Inflammatory macrophage treated with lipopolysaccharide for 1 hour (primary cell): ENCODE measurements at places on chromosomes 6 and 20.

- DNase-seq: no peak
Observed at GRCh38 chr6:122653094-122653493, 42.9 kb downstream of the PKIB start.

DNA sequence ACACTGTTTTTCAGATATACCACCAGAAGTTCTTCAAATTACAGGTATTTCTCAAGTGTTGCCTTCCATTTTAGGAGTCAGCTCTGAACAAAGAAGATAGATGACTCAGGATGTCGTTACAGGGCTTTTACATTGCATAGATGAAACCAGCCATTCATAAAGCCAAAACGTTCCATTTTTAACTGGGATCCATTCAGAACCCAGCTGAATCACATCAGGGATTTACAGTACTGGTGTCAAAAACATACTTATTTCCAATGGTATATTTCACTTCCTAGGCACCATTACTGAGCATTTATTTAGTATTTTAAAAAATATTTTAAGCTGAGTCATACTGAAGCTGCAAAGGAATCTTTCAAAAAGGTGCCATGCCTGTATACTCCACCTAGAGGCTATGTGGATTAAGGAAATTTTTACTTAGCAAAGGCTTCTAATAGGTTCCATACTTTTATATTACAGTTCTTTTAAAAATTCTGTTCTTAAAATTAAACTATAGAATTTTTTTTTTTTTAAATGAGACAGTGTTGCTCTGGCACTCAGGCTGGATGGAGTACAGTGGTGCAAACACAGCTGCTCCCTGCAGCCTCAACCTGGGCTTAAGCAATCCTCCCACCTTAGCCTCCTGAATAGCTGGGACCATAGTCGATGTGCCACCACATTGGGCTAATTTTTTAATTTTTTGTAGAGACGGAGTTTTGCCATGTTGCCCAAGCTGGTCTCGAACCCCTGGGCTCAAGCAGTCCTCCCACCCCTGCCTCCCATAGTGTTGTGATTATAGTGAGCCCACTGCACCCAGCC is 2.6 kb downstream of the ASF1A start:
- DNase-seq: peak; percentile 49

GRCh38 chr20:32920530-32921298 is 62.0 kb downstream of the EFCAB8 start:
- DNase-seq: no peak

GRCh38 chr6:170250981-170251775 is 39.7 kb downstream of the DLL1 start:
- no peak for DNase-seq

GRCh38 chr6:168563656-168564055 is 122.7 kb downstream of the SMOC2 start:
- no peak for DNase-seq

- DNase-seq: peak; percentile 26
Observed at GRCh38 chr20:34305333-34306230, 2.4 kb upstream of the AHCY start.

- no peak for DNase-seq
Observed at GRCh38 chr6:128235556-128235955, 284.8 kb downstream of the PTPRK start.

DNA sequence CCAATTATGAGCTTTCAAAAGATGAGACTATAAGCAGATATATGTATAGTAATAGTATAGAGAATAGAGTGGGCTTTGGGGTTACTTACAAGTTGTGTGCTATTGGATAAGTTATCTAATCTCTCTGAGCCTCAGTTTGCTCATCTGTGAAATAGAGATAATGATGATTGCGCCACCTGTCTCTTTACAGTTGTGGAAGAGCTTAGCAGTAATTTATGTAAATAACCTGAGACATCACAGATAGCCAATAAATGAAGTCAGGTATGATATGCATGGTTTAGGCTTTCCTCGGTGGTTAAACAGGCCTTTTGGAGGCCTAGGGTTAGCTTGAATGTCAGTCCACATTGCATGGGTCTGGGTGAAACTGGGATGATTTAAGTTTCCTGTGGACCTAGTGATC is 29.8 kb upstream of the SCUBE3 start:
- DNase-seq: no peak

GRCh38 chr6:151663559-151663958 is 143.9 kb upstream of the ESR1 start:
- no peak for DNase-seq

DNA sequence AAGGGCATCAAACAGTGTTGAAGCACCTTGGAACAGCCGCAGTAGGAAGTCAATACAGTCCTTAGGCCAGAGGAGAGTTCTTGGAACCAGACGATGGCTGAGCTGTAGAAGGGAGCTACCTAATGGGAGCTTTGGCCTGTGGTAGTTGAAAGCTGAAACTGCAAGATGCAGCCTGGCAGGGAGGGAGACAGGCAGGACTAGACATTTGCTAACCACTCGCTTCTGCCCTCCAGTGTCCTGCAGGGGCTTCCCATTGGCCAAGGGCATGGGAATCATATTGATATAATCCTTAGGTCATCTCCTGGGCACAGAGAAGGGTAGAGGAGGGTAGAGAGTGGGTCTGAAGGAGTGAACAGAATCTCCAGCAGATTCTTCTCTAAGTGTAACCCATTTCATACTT is 60.4 kb downstream of the TPD52L1 start:
- DNase-seq: no peak

DNA sequence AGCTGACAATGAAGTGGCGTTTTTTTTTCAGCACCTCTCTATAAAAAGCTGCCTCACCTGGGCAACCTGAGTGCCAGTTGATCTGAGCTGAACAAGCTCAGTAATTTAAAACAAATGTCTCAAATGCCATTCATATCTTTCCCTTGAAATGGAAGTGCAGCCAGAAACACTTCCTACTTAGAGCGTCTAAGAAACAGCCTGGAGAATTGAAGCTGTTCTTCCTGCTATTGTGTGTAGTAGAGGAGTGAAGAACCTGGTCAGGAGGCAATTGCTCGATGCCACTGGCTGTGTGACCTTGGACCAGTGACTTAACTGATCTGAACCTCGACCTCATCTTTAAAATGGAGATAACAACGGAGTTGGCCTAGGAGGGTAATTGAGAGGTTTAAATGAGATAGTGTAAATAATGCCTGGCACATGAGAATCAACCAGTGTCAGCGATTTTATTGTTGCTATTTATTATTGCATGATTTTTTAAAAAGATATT is 95.4 kb upstream of the FOXQ1 start:
- no peak for DNase-seq

DNA sequence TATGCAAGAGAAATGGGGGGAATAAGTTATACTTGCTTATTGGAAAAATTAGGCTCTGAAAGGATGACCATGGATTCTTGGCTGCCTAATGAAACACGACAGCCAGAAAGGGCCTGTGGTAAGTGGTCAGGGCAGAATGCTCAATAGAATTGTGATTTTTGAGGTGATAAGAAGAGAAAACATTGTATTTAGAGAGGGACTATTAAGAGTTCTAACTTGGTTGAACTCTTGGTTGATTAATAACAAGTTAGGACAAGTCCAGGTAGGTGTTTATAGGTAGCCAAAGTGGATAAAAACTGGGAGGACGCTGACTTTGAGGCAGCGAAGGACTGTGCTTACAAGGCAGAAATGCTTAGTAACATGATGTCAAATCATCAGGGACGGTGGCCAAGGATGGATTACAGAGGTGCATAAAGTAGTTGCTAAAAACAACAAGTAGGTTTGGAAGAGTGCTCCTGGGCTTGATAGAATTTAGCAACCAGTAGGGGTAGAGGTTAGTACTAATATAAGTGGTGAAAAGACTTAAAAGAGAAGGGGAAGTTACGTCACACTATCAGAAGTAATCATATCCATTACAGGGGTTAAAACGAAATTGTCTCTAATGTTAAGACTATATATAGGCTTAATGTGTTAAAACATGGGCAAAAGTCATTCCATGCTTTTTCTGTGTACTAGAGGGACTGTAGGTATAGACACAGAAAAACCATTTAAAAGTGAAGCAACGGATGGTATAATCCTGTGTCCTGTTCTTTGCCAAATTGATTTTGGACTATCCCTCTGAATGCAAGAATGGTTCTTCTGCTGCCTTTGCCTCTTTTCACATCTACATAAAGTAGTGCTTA is 98.6 kb downstream of the EYA4 start:
- no peak for DNase-seq

GRCh38 chr6:2733736-2734480 is 16.8 kb downstream of the MYLK4 start:
- no peak for DNase-seq

- DNase-seq: peak; percentile 39
Observed at GRCh38 chr6:43608310-43608763, 20.7 kb downstream of the GTPBP2 start.

GRCh38 chr20:23114018-23114417 is 27.9 kb upstream of the CD93 start:
- DNase-seq: peak; percentile 64

DNA sequence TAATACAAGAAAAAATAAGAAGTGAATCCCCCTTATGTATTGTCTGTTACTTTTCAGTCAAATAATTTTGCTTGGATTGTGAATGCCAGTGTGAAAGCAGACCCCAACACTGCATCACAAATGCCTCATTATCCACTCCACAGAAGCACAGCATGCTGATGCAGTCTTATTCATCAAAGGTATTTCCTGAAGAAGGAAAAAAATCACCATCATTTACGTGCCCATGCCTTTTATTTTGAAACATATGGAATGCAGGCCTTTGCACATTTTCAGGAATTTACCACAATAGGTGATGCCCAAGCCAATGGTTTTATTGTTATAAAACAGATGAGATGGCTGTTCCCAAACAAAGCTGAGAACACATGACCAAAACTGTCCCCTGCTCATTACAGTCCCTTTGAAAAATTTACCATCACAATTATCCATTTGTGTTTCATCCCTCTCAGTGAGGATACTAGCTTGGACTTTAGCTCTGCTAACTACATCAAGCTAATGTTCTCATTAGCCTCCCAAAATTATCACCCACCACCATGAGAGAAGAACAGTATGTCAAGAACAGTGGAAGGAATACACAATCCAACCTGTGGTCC is 180.6 kb upstream of the HTR1E start:
- no peak for DNase-seq

GRCh38 chr6:27532820-27533538 is 60.1 kb upstream of the ZNF184 start:
- DNase-seq: no peak

DNA sequence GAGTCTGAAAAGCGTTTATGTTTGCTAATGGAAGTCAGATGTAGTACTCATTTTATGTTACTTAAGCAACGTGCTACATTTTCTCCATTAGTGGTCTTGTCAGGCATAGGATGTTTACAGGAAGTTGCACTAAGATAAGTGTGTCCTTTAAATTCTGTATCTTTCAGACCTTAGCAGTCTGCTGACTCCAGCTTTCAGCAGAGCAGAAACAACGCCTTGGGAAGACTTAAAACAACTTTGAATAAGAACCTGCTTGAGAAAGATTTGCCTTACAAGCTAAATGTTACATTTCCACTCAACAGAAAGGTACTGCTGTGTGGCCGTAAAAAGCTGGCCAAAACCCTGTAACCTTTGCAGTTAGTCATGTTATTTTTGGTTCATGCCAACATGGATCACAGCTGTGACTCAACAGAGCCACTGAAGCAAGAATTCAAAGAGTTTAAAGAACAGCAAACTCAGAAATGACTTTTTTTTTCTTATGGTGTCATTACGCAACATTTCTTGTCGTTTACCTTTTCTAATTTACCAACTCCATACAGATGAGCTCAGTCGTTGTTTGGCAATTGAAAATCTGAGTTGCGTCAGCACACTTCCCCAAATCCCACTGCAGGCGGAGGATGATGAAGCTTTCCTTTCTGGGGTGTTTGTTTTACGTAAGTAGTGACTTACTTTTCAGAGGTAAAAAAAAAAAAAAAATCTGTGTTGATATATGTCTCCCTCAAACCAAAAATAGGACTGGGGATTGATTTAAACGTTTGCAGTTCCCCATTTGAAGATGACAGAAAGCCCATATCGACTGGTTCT is 27.9 kb upstream of the BMP6 start:
- peak; percentile 92 for DNase-seq

- DNase-seq: no peak
Observed at GRCh38 chr6:90199900-90200299, 96.7 kb downstream of the BACH2 start.

DNA sequence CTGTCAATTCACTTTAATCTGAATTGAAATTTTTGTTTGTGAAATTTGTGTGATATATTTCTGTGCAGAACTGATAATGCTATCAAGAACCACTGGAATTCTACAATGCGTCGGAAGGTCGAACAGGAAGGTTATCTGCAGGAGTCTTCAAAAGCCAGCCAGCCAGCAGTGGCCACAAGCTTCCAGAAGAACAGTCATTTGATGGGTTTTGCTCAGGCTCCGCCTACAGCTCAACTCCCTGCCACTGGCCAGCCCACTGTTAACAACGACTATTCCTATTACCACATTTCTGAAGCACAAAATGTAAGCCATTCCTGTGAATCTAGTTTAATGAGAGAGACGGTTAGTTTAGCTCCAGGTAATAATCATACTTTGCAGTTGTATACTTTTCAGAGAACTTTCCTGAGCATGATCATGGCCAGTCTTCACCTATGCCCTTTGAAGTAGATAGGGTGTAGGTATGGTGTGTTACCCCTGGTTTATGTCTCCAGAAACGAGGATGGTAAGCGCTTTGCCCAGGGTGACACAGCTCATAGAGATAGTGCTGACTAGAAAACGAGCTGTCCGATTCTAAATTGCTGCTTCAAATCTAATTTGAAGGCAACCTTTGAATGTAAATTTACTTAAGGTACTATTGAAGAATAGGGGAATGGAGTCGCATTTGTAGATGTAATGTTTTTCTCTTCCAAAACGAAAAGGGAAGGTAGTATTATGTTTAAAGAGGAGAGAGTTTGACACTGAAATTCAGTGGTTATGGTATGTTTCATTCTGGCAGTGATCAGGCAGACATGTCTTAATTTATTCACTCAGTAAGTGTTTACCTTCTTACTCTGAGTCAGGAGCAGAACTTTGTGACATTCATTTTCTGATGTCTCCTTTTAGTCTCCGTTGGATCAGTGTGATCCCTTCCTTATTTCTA is 11.4 kb downstream of the MYB start:
- DNase-seq: no peak

DNA sequence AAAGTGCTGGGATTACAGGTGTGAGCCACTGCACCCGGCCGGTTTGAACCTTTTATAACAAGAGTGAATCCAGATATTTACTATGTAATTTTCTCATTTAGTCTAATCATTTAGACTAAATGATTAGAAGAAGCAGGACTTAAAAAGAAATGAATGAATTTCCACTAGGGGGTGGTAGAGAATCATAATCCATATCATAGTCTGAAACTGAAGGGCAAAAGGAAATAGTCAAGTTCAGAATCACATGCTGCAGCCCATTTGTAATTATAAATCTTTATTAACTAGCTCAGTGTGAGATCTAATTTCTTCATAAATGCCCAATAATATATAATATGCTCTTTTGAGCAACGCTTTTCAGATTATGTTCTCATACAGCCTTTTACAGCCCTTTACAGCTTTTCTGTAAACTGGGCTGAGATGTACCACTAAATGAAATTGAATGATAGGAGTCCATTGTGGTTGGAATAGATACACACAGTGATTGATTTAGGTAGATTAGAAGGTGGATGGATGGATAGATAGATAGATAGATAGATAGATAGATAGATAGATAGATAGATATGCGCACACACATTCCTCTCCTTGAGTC is 31.8 kb downstream of the PSMB9 start:
- peak; percentile 97 for DNase-seq
